LNCaP clone FGC (cell line): ENCODE measurements at places on chromosomes 16 and 17.
A peak's percentile ranks its signal among the peaks of the same experiment; 100 is the strongest.

- no peak for DNase-seq
Measured at GRCh38 chr16:56011808-56012481, 136.8 kb upstream of the CES5A start.

DNA sequence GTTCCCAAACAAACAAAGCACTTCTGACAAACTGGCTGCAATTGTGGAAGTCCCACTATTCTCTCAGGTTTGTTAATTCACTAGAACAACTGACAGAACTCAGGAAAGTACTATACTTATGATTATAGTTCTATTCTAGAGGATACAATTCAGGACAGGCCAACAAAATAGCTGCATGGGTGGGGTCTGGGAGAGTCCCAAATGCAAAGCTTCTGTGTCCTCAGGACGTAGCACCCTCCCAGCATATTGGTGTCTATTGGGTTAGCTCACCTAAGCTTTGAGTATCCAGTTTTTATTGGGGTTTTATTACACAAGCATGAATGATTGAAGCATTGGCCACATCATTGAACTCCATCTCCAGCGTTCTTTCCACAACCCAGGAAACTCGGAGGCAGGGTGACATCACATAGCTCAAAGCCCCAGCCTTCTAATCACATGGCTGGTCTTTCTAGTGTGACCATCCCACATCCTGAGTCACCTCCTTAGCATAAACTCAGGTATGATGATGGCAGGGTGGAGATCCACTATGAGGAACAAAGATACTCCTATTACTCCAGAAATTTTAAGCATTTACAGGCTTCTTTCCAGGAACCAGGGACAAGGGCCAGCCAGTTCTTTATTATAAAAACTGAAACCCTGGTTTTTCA is 43.9 kb upstream of the CCNF start:
- no peak for DNase-seq

DNA sequence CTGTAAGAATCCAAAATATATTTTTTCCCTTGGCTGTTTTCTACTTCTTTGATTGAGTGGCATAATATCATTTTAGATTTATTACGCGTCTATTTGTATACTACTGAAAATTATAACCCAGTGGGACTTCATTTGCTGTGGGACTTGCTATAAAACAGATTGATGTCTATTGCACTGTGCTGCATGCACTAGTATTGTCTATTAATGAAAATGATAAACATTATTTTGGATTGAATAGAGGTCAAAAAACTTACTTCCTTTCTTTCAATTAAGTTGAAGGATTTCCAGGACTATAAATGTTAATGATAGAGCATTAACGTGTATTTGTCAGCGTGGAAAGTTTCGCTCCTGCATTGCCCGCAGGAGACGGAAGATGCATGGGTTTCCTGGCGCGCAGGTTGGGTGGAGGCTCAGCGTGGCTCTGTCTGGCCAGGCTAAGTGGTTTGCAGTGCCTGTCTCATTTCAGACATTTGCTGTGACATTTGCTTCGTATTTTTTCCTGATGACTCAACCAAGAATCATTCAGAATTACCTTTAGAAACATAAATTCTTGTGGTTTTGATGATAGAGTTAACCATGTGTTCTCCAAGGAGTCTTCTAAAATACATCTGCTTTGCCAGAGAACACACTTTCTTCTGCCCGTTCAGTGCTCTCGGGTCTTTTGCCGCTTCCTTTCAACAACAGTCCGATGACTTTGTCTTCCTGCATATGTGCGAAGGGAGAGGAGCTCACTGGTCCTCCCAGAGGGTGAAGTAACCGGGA is 216.7 kb downstream of the RPTOR start:
- no peak for DNase-seq

DNA sequence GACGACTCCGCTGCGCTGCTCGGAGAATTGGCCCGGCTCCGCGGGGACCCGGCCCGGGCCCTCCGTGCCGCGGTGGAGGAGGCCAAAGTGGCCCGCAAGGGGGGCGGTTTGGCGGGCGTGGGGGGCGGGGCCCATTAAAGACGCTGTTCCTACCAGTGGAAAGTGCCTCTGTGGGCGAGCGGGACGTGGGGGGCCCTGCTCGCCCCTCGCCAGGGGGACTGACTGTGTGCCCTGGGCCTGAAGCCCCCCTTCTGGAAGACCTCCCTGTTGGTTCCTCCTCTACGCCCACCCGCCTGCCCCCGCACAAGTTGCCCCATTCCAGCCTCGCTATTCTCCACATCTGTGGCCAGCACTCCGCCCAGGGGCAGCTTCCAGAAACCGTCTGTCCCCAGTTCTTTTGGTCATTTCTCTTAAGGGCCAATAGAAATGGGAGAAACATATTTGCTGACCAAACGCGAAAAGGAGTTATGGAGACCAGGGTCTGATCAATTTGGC is 1.9 kb upstream of the FGF11 start:
- DNase-seq = no peak

- DNase-seq = peak; percentile 17
Measured at GRCh38 chr16:8621572-8622314, at the start of gene METTL22. METTL22 (plus strand) TSS chr16:8621698; CDS start chr16:8625666, 3,968 bp downstream.

GRCh38 chr16:86502856-86503748 is 7.2 kb upstream of the FOXF1 start:
- no peak for DNase-seq

DNA sequence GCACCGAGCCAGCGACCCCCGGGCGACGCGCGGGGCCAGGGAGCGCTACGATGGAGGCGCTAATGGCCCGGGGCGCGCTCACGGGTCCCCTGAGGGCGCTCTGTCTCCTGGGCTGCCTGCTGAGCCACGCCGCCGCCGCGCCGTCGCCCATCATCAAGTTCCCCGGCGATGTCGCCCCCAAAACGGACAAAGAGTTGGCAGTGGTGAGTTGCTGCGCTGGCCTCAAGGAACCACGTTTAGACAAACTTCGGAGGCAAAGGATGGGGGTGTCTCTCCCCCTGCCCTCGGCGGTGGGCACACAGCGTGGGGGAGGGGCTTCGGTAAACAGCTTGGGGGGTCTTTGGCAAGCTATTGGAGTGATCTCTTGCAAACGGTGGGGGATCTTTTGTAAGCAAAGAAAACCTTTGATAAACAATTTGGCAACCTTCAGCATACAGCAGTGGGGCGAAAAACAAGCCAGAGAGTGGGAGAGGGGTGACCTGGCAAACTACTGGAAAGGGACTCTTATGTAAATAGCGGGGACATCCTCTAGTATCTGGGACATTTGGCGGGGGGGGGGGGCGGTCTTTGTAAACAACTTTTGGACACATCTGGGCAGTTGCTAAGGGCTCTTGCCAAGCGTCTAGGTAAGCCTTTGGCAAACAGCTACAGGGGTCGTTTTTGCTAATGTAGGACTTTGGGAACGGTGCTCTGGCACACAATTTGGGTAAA is 587 bp downstream of the MMP2 start:
- no peak for DNase-seq

GRCh38 chr17:73061161-73061560 is 31.3 kb downstream of the SLC39A11 start:
- DNase-seq = no peak

GRCh38 chr17:21470861-21471260 is 94.7 kb downstream of the KCNJ12 start:
- DNase-seq = no peak

DNA sequence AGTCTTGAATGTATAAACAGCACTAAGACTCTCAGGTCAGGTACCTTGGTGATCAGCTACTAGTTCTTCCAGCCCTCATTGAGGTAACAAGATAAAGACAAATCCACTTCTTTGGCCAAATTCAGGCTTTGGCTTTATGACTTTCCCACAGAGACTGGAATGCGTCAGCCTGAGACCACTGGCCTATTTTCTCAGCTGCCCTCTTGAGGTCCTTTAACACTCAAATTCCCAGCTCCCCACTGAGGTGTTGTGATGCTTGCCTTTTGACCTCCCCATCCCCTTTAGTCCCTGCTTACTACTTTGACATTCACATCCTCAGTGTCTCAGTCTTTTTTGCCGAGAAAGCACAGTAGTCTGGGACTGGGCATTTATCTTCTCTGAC is 10.6 kb downstream of the TNFAIP1 start:
- no peak for DNase-seq

DNA sequence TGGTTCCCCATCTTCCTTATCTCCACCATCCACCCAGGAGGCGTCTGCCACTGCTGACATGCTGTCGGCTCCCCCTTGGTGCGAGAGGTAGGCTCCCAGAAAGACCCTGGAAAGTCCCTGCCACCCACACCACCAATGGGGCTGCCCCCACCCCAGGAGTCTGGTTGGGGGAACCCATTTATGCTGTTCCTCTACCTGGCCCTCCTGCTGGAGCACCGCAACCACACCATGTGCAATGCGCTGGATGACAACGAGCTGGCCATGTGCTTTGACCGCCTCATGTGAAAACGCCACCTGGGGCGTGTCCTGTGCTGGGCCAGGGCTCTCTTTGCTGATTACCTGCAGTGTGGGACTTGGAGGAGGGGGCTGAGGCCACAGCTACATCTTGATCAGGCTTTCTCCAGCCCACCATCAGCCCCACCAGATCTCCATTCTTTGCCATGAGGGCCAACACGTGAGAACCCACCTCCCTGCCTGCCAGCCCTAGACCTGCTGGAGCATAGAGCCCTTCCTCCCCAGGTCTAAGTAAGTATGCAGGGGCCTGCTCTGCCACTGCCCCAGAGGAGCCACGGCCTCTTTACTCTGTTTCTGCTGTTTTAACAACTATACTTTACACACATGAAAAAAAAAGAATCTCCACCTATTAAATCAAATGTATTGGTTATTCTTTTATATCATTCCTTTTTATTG is 7.9 kb upstream of the ALDH3A1 start:
- no peak for DNase-seq

GRCh38 chr17:62933501-62934385 is 32.3 kb upstream of the TANC2 start:
- DNase-seq = no peak

GRCh38 chr17:60151355-60151754 is 1.6 kb downstream of the CA4 start:
- DNase-seq = no peak

- no peak for DNase-seq
Measured at GRCh38 chr16:5020551-5020950, 13.2 kb downstream of the NAGPA start.

- no peak for DNase-seq
Measured at GRCh38 chr16:66443269-66443652, 16.2 kb downstream of the BEAN1 start.

DNA sequence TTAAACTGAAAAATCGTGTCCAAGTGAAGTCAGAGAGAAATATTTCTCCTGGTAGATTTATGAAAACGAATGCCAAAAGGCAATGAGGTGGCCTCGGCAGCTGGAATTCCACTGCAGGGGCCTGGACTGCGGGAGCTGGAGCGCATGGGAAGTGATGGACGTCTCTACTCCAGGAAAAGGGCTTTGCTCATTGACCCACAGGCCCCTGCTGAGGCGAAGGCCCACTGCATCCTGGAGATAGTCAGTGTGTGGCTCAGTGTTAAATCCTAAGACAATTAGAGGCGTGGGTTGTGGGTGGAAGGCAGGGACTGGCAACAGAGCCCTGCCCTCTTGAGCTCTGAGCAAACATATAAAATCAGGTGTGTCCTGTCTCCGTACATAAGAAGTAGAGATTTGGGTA is 191.4 kb downstream of the SLC39A11 start:
- DNase-seq = no peak

GRCh38 chr17:62745806-62746205 is 62.3 kb downstream of the MARCHF10 start:
- no peak for DNase-seq

DNA sequence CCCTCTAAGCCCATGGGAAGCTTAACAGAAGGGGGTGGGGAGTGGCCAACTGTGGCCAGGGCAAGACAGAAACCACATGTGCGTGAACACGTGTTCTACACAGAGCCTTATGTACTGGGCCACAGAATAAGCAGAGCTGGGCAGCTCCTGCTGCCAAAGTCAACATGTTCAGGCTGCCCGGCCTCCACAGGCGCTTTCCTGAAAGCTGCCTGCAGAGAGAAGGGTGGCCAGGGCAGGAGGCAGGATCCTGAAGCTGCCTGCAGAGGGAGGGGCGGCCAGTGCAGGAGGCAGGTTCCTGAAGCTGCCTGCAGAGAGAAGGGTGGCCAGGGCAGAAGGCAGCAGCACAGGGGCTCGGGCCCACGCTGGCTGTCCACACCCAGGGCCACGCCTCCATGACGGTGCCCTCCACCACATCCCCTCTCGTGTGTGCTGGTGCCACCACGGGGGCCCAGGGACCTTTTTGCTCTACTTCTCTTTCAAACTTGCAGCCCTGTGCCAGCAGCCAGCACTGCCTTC is 79.5 kb downstream of the ANKRD11 start:
- peak; percentile 95 for DNase-seq
